Adrenal gland (tissue), 19 donors: ENCODE measurements at places on chromosomes 16 and 17. TPM values are rescaled to one million over a fixed set of nuclear protein-coding genes. Genes with fewer than 3 reads are reported as not detected.

The PRAC2 gene
- total RNA-seq = not detected

DNA sequence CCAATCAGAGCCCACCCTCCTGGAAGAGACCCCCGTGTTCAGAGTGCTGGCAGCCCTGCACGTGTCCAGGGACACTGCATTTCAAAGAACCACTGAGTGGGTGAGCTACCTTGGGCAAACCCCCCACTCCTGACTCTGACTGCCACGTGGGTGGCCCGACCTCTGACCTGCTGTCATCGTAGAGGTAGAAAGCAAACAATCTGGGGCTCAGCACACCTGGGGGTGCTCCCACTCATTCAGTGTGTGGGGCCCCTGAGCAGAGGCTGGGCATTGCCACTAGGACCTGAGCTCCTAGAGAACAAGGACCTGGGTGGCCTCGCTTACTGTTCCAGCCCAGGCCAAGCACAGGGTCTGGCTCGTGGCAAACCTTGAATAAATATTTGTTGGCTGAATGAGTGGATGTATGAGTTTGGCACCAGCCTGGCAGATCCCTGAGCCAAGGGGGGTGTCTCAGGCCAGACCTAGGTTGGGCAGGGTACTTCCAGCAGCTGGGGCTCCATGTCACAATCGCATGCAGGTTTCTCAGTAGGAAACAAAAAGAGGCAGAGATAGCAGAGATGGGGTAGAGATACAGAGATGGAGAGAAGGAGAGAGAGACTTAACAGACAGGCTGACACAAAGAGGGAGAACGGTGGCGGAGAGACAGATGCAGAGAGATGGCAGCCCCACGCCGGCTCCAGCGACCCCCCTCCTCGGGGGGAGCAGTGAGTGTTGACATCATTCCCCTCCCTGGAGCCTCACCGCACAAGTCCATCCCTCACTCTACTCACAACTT, 5.4 kb upstream of the DRC7 start:
- H3K36me3 ChIP-seq = no peaks in the 10 kb centered on the region
- H3K27me3 ChIP-seq = peaks cover 16% of the 10 kb centered on the region
- DNase-seq = no peak

DNA sequence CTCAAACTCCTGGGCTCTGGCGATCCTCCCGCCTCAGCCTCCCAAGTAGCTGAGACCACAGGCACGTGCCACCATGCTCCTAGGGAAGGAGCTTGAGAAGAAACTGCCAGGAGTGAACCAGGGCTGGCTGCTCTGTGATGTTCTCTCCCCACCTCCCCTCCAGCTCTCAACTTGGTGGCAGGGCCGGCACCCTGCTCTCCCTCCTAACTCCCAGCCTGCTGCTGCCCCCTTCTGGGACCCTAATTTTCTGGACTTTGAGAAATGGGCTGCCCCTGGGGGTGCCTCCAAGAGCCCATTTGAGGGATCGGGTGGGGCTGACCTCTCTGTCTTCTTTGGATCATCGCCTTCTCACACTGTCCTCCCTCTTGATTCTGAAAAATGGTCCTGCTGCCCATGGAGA, 14.9 kb upstream of the STAT3 start:
- H3K4me3 ChIP-seq = no peak overlapping the region
- H3K4me1 ChIP-seq = peaks cover 36% of the 10 kb centered on the region
- H3K27ac ChIP-seq = no peak overlapping the region
- peaks cover 22% of the 10 kb centered on the region for H3K36me3 ChIP-seq
- no peaks in the 10 kb centered on the region for H3K27me3 ChIP-seq

The BHLHA9 gene
- not detected for total RNA-seq

- peak overlapping the region; percentile 65 for H3K27ac ChIP-seq
- H3K36me3 ChIP-seq = no peaks in the 10 kb centered on the region
- H3K27me3 ChIP-seq = no peaks in the 10 kb centered on the region
- peaks cover 28% of the 10 kb centered on the region for H3K4me1 ChIP-seq
These were observed 806 bp downstream of the MRM1 start for GRCh38 chr17:36602030-36602748.

DNA sequence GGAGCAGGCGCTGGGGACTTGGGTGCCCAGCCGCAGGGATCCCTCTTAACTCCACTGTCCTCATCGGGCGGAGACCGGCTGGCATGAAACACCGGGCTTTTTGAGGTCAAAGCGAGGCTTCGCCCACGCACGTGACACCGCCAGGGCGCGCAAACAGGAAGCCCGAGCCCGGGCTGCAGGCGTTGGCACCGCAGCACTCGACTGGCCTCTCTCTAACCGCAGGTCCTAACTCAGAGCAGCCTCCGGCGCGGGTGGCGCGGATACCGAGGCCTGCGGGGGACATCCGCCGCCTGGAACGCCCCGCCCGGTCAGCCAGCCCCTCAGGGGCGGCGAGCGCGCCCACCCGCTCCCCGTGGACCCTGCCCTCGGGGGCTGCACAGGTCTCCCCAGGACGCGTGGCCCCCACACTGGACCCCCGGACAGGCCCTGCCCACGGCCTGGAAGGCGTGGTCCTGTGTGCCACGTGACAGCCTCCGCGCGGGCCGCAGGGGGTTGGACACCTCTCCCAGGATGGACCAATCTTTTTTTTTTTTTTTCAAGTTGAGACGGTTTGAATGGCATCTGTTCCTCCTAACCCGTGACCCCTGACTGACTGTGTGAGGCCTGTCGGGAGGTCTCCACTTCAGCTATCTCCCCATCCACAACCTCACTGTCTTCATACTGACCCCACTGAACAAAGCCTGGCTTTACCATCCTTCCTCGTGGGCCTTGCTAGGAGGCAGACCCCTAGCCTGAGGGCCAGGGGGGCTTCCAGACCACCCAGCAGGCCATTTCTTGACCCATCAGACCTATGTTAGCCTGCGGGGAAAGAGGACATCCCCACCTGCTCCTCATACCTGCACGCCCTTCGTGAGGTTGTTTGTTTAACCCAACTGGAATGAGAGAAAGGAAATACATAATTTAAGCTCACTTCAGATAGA, 8.4 kb upstream of the SLC47A2 start:
- peak overlapping the region; percentile 36 for H3K27ac ChIP-seq
- H3K27me3 ChIP-seq = no peaks in the 10 kb centered on the region
- H3K36me3 ChIP-seq = no peaks in the 10 kb centered on the region
- peaks cover 22% of the 10 kb centered on the region for H3K4me1 ChIP-seq
- H3K4me3 ChIP-seq = no peak overlapping the region
- DNase-seq = peak; percentile 49

The FAM20A gene
- 9.3 TPM for total RNA-seq

The PPP1R27 gene
- not detected for total RNA-seq

GRCh38 chr16:72493716-72494415, 321.9 kb upstream of the PMFBP1 start:
- H3K4me1 ChIP-seq = no peaks in the 10 kb centered on the region
- DNase-seq = no peak
- no peak overlapping the region for H3K27ac ChIP-seq

DNA sequence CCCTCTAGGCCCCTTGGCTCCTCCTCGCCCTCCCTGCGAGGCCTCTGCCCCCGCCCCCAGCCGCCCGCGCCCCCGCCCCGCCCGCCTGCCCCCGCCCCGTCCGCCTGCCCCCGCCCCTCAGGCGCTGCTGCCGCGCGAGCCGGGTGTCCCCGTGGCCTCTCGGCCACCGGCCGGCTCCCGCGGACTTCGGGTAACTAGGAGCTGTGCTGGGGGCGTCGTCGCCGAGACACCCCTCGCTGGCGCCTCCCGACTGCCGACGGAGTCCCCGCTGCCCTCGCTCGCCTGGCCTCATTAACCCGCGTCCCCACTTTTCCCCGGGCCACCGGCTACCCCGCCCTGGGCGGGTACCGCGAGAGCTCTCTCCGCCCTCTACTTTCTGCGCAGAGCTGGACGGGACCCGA, at the start of gene TLCD1:
TLCD1 (minus strand) TSS at position 8 of the 401 bp plus-strand sequence. CDS start 136 bp downstream, outside the sequence.
- H3K4me3 ChIP-seq = peak within 1 kb of the TSS; percentile 71
- peak; percentile 71 for DNase-seq
- H3K27ac ChIP-seq = peak within 1 kb of the TSS; percentile 82
- H3K4me1 ChIP-seq = peaks cover 16% of the 10 kb centered on the region
- no peaks in the 10 kb centered on the region for H3K27me3 ChIP-seq

The ACSM3 gene
- 6.1 TPM for total RNA-seq

The KAT2A gene
- 16.0 TPM for total RNA-seq

The TENT4B gene
- total RNA-seq = 20.3 TPM

DNA sequence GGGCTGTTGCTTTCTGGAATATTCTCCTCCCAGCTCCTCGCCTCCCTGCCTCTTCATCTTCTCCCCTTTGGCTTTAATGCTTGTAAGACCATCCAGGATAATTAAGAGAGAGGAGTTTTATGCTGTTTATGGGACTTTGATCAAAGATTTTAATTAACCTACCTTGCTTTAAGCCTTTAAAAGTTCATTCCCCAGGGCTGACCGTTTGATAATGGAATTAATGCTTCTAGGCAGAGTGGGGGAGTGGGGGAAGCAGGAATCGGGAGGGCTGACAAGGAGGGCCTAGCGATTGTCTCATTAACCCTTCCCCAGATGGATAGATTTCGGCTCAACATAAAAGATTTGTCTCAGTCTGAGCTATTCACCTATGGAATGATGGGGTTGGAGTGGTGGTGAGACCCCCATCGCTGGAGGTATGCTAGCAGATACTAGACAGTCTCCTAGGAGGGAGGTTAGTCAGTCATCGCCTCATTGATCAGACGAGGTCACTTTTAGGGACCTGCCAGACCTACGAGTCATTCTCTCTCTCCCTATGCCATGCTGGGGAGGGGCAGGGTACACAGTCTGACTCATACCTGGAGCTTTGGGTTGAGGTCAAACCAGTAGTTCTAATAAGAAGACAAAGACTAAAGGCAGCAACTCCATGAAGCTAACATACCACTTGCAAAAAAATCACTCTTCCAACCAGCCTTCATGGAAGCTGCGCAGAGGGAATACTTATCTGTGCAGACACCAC, 236.6 kb upstream of the NLRP1 start:
- no peak for DNase-seq
- H3K36me3 ChIP-seq = no peaks in the 10 kb centered on the region
- peaks cover 5% of the 10 kb centered on the region for H3K27me3 ChIP-seq
- no peak overlapping the region for H3K27ac ChIP-seq

DNA sequence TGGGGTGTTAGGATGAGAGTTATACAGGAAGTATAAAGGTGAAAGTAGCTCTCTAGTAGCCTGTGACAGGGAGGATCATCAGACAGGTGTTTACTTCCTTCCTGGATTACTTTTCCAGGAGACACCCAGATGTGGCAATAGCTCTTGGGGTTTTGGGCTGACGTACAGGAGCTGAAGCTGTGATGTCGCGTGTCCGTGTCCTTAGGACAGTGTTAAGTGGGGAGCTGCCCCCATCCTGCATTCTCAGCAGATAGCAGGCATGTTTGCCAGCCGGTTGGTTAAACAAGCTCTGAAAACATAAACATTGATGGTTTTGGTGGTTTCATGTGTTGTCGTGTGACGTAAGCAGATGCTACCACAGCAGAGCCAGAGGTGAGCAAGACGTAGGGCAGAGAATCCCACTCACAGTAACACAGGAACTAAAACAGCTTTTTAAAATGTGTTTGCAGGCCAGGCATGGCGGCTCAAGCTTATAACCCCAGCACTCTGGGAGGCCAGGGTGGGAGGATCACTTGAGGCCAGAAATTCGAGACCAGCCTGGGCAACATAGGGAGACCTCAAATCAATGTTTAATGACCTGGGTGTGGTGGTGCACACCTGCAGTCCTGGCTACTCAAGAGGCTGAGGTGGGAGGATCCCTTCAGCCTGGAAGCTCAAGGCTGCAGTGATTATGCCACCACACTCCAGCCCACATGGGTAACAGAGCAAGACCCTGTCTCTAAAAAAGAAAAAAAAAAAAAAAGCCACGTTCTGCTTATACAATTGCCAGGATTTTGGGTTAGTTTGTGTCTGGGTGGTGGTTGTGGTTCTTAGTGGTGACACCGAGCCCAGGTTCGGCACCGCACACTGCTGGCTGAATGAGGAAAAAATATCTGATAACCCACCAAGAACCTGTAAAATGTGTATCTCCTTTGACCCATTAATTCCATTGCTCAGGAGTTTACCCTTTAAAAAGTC, 18.2 kb upstream of the IL17C start:
- no peaks in the 10 kb centered on the region for H3K4me1 ChIP-seq
- DNase-seq = no peak
- H3K27me3 ChIP-seq = no peaks in the 10 kb centered on the region
- H3K4me3 ChIP-seq = no peak overlapping the region
- H3K36me3 ChIP-seq = peaks cover 31% of the 10 kb centered on the region

The EPX gene
- total RNA-seq = not detected
